Cerebellar cortex (tissue), 1 donor: ENCODE measurements at places on chromosomes 3 and 15.

DNA sequence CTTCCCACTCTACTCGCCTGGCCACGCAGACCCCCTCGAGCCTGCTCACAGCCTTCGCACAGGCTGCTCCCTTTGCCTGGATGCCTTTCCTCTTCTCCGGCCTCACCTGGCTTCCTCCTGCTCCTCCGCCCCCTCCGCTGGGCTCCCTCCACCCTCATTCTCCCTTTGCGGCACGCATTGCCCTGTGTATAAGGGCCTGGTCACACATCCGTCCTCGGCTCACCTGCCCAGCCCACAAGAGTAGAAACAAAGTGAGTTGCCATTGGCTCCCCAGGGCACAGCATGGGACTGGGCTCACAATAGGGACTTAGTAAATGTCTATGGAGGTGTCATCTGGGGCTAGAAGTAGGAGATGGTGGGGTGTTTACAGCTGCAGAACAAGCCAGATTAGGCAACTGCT is 4.2 kb downstream of the PLXND1 start:
- DNase-seq: no peak

DNA sequence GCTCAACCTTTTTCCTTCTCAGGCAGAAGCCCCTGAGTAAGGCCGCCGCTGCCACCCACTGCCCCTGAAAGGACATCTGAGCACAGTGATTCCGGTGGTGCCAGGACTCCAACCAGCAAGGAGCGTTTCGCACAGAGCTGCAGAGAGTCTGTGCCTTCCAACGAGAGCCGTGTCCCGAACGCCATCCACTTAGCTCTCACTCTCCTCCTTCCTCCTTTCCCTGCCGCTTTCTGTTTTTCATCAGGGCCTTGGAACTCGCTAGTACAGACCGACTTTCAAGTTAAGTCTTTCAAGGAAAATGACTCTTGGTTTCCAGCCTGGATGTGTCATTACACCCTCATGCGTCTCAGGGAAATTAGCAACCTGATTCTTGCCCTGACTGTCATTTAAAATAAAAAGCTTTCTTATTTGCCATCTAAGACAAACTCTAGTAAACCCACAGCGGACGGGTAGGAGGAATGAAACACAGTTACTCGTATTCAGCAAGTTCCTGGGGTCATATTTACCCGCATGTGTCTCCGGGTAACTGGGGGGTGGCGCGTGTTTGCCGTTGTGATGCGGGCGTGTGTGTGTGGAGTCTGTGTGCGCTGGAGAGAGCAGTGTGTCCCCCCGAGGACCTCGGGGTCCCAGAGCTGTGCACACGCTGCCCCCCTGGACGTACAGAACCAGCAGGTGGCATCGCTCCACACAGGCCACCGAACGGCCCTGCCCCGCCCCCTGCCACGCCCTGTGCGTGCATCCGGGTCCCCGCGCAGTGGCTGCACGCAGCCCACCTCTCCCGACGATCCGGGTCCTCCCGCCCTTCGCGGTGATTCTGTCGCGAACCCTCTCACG is 30.4 kb upstream of the ALDH1A3 start:
- no peak for DNase-seq

GRCh38 chr3:99013777-99014315 is 112.4 kb upstream of the DCBLD2 start:
- no peak for DNase-seq

DNA sequence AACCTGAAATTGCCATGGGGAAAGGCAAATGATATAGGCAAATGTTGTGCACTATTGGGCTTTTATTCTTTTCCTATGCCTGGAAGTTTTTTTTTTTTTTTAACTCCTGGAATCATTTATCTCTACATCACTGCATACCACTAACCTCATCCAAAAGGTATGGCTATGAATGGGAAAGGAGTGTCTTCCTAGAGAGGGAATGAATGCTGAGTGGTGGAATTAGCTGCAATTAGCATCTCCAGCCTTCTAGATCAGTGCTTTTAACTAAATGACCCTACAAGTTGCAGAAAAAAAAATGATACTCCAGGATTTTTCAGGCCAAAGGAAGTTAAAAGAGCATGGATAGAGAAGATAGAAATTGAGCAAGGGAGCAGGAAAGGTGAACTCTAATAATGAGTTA is 429.8 kb upstream of the PDZRN3 start:
- no peak for DNase-seq

DNA sequence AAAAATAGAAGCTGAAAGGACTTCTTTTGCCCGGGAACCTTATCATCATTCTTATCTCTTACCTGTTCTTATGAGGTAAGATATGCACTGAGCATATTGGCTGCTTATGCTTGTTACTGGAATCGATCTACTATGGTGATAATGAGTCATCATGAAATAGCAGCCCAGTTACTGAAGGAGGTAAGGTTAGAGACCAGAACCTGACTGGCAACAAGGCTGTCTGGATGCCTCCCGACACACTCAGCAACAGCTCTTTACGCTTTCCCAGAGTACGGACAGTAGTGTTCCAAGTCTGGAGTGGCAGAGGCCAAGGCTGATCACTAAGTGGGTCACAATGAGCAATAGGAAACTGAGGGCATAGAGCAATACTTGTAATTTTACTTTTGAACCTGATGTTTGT is 314.1 kb downstream of the NLGN1 start:
- peak; percentile 31 for DNase-seq

- DNase-seq: no peak
Observed at GRCh38 chr3:33095436-33095835, 1.5 kb downstream of the GLB1 start.

GRCh38 chr3:153320585-153321128 is 158.6 kb downstream of the RAP2B start:
- no peak for DNase-seq

GRCh38 chr3:36964817-36965216 is 20.0 kb upstream of the TRANK1 start:
- no peak for DNase-seq

DNA sequence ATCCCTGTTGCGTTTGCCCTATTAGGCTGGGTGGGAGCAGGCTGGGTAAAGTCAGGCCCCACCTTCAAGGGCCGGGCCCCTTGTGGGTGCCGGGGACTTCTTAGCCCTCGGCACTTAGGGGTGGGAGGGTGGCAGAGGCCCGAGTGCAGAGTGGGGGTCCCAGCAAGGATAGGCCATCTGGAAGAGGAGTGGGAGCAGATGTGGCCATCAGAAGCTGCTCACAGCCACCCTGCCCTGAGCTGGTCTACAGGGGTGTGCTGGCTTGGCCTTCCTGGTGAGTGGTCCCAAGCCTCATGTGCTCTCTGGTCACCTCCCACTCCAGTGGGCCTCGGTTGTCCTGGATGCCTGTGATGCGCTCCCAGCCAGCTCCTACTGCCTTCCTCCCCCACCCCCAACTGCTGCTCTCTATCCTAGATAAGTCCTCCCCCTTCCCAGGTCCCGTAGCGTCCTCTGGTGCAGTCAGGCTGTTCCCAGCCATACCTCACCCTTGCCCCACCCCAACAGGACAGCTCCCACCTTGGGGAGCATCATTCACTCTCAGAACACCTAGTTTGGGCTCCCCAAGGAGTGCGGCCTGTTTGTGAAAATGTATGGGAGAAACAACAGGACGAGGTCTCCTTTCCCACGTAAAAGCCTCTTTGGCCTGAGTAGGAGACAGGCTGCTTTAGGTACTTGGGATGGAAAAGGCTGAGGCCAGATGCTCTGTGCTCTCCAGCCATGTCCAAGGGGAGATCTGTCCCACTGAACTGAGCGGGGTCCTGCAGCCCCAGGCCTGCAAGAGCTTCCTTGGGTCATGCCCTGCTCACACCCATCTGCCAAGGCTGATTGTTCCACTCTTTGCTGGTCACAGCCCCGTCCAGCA is 24.9 kb upstream of the PLXNA1 start:
- no peak for DNase-seq

GRCh38 chr3:181955566-181955965 is 243.8 kb downstream of the SOX2 start:
- DNase-seq: no peak

DNA sequence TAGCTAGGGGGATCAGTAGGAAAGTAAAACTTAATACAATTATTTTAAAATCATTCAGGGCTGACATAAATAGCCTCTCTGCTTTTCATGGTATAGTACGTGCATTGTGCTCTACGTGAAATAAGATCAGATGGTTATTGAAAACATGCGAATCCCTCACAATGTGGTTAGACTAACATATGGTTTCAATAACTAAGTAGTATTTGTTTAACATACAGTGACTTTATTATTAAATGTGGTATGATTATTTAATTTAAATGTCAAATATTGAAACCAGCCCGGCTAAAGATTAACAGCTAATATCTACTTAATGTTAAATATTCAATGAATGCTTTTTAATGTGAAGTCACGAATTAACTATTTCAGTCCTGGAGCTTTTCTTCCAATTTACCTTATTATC is 473.9 kb upstream of the THBS1 start:
- DNase-seq: no peak

DNA sequence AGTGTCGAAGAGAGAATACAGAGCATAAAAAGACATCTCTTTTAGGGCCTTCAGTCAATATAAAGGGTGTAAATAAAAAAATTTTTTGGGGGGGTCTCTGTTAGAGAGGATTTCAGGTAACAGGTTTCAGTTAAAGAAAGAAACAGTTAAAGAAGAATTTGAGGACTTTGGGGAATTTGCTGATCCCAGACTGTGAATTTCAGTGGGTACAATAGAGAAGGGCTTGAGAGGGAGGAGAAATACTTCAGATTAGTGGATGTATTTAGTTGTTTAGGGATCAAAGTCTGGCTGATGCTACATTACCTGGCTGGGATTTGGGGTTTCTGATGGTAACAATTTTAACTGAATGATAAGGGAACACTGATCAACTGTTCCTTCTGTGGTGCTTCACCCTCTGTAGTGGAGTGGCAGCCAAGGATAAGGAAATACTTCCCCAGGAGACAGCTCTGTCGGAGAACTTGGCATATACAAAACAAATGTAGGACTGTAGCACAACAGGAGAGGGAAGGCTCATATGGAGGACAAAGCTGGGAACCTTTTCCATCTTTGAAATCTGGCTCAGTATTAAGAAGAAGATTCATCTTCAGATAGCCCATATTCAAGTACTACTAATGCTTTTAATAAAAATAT is 79.2 kb downstream of the MEF2A start:
- DNase-seq: no peak

DNA sequence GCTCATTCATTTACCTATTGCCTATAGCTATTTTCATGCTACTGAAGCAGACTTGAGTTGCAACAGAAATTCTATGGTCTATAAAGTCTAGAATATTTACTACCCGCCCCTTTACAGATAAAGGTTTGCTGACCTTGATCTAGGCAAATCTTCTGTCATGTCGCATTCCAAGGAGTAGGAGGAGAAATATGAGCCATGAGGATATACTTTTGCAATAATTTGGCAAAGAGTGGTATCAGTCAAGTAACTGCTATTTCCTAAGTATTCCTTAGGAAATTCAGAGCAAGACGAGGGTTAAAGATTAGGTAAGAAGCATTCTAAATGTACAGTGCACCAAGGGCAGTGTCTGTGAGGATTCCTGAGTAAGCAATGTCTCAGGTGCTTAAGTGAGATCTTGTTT is 121.0 kb upstream of the NUDT16 start:
- DNase-seq: no peak

DNA sequence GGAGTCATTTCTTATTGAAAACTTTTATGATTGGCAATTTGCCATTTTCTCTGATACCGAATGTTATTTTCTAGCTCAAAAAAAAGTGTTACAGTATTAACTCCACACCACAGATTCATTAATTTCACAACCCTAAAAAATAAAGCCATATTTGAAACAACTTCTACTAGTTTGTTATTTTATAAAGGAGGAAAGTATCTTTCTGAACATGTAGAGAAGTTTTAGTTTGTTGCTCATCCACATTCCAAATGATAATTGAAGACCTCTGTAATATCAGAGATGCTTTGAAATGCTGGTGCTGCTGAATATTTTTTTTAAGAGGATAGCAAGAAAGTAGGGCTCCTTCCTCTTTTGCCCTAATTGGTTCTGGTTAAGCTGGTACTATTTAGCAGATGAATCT is 1.9 kb downstream of the VGLL3 start:
- DNase-seq: no peak

DNA sequence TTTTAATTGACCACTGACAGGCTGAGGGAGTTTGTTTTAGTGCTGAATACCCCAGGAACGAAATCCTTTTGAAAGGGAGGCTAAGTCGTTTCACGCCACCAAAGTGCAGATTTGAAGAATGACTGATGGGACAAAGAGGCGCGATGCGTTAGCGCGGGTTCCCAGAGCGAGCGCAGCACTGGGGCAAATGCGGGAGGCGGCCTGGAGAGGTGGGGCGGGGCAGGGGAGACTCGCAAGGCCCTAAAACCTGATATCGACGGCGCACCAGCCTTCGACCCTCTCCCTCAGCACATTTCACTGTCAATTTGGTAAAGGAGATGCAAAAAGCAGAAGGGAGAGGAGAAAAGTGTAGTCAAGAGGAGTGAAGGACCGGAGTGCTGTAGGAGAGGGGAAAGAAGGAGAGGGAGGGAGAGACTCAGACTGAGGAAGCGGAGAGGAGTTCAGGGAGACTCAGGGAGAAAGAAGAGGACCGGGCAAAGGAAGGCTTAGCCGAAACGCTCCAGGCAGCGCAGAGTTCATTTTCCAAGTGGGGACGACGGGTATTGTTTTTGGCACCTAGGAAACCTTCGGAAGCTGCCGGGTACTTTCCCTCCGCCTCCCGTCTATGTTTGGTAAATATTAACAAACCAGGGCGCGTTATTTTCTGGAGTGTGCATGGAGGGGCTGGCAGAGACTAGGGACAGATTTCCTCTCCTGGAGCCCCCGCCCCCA is 3.8 kb upstream of the FOXB1 start:
- no peak for DNase-seq
